ENCODE measurements at places on chromosomes 2 and 18.

DNA sequence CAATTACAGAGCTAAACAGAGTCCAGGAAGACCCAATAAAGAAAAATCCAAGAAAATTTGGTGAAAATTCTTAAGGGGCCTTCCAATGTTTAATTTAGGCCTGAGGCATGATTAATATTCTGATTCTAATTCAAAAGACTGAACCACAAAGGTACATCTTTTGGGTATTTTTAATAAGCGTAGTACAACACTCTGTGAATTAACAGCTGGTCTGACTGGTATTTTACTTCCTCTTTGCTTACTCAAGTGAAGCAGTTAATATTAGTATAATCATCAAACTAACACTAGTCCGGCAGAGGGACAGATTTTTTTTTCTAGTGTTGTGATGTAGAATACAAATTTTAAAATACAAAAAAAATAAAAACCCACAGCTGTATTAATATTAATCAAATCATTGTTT, 652.9 kb downstream of the NR4A2 start:
- DNase-seq = no peak

DNA sequence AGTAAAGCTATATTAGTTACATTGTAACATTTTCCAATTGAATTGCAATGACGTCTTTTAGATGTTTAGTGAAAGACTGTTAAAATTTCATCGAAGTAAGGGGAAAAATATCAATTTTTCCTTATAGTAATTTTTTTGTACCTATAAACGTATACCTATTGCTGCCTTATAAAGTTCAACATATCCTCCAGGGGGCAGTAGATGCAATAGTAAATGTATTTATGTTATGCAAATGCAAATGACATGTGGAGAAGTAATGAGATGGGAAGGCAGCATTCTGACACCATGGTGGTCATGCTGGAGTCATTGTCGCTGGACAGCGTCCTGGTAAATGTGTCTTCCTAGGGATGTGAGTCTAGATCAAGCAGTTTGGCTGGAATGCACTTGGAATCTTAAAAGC, 38.7 kb downstream of the MSTN start:
- peak; percentile 32 for DNase-seq

DNA sequence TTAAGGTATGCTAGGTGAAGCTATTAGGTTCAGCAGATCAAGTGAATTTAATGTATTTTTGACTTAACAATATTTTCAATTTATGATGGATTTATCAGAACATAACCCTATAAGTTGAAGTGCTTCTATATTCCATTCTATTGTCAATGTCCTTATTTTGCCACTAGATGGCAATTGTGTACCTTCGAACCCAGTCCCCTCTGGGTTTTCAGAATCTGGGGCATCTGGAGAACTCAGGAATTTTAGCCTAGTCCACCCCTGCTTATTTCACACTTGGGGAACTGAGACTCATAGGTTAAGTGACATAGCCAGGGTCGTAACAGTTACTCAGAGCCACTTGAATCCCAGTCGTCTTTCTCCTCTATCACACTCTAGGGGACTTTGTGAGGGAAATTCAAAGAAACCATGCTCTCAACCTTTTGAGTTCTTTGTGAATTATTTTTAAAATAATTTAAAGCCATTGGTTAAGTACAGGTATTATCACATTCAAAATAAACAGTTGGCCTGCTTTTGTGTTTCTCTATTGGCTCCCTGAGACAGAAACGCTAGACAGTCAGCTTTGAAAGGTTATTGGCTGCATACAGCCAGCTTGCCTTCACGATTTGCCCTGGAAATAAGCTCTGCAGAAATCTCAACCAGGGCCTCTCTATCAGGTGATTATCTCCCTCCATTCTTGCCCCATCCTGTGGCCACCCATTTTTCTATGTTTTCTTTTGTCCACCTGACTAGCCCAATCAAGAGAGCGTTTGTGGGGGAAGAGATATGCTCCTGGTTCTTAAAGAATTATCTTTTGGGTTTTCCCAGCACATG, 145.0 kb downstream of the TTC27 start:
- DNase-seq = peak; percentile 32

DNA sequence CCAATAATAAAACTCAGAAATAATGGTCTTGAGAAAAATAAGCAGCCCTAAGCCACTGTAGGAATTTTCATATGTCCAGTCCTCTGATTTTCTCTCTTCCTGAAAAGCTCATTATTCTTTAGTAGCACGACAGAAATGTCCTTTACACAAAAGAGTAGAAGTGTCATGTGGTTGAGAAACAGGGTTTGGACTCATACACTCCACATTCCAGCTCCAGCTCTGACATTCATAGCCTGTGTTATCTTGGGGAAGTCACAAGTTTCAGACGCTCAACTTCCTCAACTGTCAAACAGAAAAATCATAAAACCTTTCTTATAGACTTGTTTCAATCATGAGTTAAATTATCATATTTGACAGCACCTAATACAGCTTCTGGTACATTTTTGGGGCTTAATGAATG, 511.5 kb downstream of the TNS1 start:
- no peak for DNase-seq

DNA sequence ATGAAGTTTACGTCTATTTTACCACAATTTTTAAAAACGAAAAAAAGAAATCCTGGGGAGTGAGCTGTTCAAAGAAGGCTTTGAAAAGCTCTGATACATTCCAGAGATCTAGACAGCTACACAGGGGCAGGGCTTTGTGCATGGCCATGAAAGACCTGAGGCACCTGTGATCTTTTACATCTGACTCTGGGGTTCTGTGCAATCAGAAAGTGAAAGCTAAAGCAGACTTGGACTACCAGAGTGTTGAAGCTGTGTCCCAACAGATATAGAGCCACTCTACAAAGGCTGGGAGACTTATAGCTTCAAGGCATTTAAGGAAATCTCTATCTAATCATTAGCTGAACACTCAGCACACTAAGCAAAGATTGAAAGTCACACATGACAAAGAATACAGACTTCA, 34.1 kb downstream of the PARD6G start:
- DNase-seq = no peak

- no peak for DNase-seq
Observed at GRCh38 chr2:234579231-234579962, 82.5 kb upstream of the ARL4C start.

- no peak for DNase-seq
Observed at GRCh38 chr2:174628528-174629169, 31.0 kb upstream of the WIPF1 start.

- no peak for DNase-seq
Observed at GRCh38 chr2:47607680-47608061, 175.3 kb upstream of the MSH6 start.

GRCh38 chr2:57370882-57371585, 675.6 kb upstream of the VRK2 start:
- DNase-seq = no peak

DNA sequence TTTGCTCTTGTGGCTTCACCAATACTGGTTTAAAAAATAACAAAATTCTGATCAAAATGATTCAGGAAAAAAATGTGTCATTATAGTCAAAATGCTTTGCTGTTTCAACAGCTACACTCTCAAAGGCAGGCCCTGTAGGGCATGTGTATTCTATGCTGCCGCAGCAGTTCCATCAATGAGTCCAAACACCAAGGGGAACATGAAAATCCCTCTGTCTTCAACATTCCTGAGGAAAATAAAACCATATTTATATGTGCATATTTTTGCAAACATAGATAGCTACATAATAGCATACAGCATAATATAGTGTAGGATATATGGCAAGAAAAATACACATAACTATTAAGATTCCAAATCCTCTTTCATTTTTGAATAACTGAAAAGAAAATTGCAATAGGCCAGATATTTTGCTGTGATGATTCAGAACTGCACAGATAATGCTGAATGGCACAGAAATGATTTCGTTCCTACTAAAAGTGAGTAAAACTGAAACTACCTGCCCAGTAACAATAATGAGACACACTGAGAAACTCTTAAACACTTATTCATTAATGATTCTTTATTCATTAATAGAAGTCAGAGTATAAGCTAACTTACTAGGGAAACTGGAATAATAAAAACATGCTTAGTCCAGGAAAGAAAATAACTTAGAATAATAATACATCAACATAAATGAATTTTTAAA, 343.8 kb downstream of the SUCLG1 start:
- DNase-seq = no peak

Measured in NCI-H1105 treated with DMSO at 0.1 percent for 48 hours (cell line).